ENCODE measurements at places on chromosomes 4 and X.

- DNase-seq, result no peak
Observed at GRCh38 chr4:16686195-16686594, 212.2 kb downstream of the LDB2 start.

- DNase-seq, result no peak
Observed at GRCh38 chrX:101417190-101417589, 9.2 kb downstream of the HNRNPH2 start.

GRCh38 chrX:148501386-148502066 lies 1.1 kb downstream of the AFF2 start:
- DNase-seq, result no peak

DNA sequence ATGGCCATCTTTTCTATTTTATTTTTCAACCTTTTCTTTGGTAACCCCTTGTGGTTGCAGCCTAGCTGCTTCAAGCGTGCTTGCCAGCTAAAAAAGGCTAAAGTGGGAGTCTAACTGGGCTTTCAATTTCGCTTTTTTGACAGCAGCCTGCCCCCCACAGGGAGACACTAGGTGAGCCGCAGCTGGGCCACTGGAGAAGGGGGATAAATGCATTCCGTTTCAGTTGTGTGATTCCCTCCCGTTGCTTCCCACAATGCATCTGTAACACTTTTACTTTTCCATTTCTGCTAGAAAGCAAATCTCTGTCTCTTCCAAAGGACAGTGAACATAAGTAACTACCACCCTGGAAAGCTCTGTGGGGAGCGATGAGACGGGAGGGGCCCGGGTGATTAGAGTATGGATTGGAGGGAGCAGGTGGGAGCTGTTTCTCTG lies 86.3 kb upstream of the RAPGEF2 start:
- DNase-seq, result no peak

- no peak for DNase-seq
Observed at GRCh38 chrX:53682885-53683555, 3.5 kb downstream of the HUWE1 start.

- DNase-seq, result no peak
Observed at GRCh38 chrX:138669693-138670092, 41.8 kb downstream of the FGF13 start.

DNA sequence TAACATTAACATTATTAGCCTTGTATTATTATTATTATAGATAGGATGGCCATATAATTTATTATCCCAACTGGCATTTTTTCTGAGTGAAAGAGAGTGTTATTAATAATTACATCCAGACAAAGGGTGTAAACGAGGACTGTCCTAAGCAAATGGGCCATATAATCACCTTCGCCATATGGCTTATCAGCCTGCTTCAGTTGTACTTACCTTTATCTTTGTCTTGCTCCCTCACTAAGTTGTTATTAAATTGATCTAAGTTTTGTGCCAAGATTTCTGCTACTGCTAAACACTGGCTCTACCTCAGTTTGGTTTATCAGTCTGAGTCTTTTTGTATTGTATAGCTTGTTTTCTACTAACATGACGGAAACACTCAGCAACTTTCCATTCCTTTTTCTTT lies 76.9 kb downstream of the STIM2 start:
- DNase-seq, result no peak

DNA sequence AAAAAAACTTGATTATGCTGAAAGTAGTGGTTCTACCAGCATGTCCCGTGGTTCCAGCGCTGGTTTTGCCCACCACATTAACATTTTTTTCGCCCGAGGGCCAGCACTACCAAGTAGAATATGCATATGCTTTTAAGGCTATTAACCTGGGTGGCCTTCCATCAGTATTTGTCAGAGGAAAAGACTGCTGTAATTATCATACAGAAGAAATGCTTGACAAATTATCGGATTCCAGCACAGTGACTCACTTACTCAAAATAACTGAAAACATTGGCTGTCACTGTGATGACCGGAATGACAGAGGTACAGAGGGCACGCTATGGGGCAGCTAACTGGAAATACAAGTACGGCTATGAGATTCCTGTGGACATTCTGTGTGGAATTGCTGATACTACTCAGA lies 34.6 kb downstream of the PRPS2 start:
- no peak for DNase-seq

DNA sequence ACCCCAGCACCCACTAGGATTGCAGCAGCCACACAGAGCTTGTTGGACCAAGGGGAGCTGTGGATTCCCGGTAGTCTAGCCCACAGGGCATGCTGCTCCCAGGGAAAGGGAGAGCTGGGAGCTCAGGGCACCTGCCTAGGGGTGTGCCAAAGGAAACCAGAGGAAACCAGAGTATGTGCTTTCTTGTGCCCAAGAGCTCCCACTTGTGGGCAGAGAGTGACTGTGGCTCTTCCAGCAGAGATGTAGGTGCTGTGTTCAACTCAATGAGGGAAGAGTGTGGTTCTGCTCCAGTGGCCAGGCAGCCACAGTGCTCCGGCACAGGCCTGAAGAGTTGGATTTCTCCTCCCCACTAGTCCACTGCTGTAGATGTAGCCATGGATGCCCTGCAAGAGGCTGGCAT lies 1050.0 kb upstream of the INTU start:
- DNase-seq, result no peak

DNA sequence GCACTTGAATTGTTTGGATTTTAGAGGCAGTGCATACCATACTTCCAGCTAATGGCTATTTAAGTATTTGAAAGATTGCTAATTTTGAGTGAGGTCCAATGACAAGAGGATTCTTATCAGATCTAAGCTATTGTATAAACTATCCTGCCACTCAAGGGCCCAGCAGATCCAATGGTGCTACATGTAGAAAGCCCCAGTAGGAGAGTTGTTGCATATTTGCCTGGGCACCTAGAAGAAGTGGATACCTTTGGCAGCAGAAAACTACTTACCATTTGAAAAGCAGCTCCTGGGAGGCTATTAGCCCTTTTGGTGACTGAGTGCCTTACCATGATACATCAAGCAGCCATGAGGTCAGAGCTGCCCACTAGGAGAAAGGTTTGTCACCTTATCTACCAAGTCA lies 447.3 kb downstream of the C4orf33 start:
- DNase-seq, result no peak

DNA sequence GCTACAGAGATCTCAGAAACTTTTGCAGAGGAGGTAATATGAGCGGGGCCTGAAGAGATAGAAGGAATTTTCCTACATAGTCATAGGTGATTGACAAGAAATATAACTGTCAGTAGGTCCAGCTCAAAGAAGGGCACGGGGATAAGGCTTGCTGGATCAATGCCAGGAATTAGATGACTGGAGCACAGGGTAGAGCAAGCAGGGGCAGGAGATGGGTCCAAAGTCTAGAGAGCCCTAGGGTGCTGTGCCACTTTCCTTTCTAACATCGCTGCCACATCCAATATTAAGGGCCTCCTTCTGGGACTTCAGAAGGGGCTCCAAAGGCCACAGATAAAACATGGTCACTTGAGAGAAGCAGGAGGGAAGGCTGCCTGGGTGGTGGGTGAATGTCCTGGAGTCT lies 402.2 kb downstream of the MID1IP1 start:
- no peak for DNase-seq

DNA sequence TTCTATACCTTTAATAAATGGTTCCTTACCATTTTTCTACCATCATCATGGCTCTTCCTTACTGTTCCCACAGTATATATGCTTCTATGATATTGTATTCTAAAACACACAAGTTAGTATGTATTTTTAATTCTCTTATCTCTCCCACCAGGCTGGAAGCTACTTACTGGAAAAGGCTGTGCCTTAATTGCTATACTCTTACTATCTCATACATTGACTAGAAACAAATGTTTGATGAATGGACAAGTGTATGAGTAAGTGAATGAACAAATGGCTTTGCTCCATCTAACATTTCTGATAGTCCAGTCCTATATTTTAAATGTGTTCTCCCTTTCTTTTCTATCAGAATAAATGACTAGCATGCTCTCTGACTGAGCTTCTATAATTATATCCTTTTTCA lies 320.8 kb upstream of the RASGEF1B start:
- DNase-seq, result no peak

DNA sequence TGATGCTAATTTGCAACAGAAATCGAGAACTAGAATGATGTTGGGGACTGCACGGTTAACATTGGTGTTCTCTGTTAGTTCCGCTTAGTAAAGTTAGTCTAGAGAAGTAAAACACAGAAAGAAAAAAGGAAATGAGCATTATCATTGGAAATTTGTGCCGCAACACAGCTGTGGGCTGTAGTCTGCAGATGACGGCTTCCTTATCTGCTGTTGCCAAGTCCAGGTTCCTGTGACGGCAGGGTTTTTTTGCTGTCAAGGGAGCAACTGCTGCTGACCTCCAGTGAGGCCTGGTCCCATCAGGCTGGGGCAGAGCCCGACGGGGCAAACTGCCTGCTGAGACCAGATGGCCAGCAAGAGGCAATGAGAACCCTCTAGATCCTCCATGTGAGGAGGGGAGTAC lies 38.9 kb upstream of the PHEX start:
- no peak for DNase-seq

DNA sequence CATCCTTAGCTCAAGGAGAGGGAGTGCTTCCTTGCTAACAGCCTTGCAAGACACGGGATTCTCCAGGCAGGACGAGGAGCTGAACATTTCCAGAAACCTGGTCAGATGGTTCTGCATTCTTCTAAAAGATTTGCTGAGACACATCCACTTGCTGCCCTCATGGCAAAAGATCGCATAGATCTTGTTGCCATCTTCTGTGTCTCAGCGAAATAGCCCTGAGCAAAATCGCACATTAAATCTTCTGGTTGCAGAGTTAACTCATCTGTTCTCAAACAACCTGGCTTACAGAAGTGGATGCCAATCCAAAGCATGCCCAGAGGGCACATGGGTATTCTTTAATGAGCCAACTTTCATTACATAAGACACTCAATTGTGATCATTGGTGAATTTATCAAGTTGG lies 167.5 kb downstream of the PRKX start:
- no peak for DNase-seq

GRCh38 chr4:23930750-23931488 lies 41.1 kb upstream of the PPARGC1A start:
- no peak for DNase-seq

DNA sequence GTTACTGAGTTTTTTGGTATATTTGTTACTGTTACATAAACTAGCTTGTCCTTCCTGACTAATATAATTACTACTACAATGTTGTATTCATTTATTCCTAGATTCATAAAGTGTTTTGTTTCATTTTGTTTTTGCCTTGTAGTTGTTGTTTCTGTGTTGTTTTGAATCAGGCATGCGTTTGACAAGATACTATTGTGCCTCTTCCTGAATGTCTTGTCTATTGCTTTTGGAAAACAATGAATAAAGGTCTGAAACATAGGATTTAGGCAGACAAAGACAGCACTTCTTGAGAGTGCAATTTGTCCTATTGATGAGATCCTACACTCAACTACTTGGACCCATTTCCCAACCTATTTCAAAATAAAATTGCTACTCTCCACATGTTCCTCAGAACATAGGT lies 630.4 kb upstream of the BOD1L1 start:
- DNase-seq, result no peak

DNA sequence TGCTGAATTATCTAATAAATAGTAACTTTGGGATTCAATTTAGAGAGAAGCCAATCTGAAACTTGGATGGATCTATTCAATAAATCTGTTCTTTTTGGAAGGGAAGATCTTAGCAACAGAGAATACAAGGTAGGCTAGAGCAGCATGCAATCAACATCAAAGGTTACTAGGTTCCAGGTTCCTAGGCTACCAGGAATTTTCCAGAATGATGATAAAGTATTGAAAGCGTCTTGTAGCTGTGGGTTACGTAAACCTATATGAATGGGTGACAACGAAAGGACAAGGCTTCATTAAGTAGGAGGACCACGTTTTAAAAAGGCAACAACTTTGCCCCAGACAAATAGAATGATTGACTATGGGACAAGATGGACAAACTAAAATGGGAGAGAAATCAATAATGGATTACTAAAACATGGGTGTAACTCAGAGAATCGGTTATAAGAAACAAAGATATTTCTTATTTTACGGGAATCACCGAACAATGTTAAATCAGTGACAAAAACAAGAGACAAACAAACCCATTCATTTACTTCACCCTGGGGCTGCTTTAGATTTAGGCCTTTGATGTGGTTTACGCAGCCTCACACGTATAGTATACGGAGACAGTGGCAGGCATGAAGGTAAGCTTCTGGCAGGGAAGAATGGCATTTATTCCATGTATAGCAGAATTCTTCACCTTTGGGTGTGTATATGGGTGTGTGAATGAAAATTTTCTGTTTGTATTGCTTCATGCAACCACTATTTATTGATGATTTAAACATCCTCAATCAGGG lies 732.6 kb upstream of the PABPC4L start:
- no peak for DNase-seq

DNA sequence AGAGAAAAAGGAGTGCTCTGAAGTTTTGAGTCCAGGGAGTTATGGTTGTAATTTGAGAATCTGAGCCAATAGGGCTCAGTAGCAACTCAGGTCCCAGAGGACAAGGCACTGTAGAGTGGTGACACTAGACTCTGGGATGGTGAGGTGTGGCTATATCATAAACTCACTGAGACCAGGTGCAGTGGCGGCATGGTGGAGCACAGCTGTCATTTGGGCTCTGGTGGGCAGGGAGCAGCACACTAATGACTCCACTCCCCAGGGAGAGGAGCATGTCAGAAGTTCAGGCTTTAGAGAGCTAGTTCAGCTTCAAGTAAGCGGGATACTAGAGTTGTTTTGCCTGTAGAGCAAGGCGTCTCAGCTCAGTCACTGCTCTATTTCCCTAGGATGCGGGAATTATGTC lies 165.4 kb upstream of the USP38 start:
- no peak for DNase-seq

- DNase-seq, result no peak
Observed at GRCh38 chrX:22534643-22535042, 261.9 kb downstream of the CBLL2 start.

GRCh38 chr4:11881947-11882346 lies 453.3 kb upstream of the HS3ST1 start:
- DNase-seq, result no peak

Data from cortex of kidney (tissue), 1 donor.